Fibroblast of lung (primary cell): ENCODE measurements at places on chromosomes 7 and 10.

DNA sequence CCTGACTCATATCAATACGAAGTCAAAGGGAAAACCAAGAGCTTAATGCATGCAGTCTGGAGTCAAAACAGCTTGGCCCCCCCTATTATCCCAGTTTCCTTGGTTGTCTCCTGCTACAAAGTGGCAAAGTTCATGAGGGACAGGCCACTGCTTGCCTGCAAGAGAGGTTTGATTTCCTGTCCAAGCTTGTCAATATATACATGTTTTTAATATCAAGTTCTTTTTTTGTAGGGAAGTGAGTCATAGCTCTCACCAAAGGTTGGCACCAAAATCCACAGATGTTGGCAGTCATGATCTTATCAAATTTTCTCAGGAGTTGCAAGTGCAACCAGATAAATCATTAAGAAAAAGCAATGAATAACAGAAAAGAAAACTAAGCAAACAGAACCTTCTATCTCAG is 176.8 kb downstream of the COBL start:
- DNase-seq, result peak; percentile 7

GRCh38 chr10:99612167-99612831 is 7.9 kb downstream of the SLC25A28 start:
- peak; percentile 70 for DNase-seq

- DNase-seq, result no peak
These were observed 17.4 kb downstream of the BEND7 start for GRCh38 chr10:13511409-13511808.

- no peak for DNase-seq
These were observed 6.9 kb upstream of the CALHM1 start for GRCh38 chr10:103465411-103466179.

GRCh38 chr10:11009471-11010308 is 8.0 kb upstream of the CELF2 start:
- no peak for DNase-seq

DNA sequence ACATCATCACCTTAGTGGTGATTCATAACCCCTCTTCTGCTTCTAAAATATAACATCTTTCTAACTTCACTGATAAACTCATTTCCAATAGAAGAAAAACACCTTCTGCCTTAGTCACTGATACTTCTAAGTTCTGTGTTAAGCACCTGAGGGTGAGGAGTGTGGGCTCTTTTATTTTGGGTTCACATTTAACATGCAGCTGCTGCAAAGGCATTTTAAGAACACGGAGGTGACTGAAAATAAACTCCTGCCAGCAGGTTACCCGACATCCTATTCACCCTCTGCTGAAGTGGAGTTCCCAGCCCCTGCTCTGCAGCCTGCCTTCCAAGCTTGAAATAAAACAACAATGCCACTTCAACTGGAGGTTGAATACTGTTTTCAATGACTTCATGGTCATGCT is 202.9 kb upstream of the PLXNA4 start:
- no peak for DNase-seq

- DNase-seq, result no peak
These were observed 138.1 kb downstream of the ARHGAP22 start for GRCh38 chr10:48466611-48467240.
